HuH-7 (cell line): ENCODE measurements at places on chromosomes 4 and X.

DNA sequence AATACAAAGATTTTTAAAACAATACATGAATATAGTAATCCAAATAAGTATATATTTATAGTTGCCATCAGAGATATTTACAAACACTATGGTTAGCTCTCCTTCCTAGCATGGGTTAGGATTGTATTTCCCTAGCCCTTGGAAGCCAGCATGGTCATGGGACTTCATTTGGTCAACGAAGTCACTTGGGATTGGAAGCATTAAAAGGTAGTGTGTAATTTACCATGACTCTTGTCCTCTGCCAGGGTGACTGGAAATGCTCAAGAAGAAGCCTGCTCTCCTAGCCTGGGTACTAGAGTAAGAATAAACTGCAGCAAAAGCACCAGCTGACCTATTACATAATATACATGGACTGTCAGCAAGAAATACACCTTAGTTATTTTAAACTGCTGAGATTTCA lies 102.9 kb downstream of the COL25A1 start:
- DNase-seq = no peak

GRCh38 chr4:15719506-15719905 lies 16.6 kb downstream of the BST1 start:
- DNase-seq = no peak

GRCh38 chr4:133424605-133425004 lies 275.5 kb downstream of the PCDH10 start:
- no peak for DNase-seq

DNA sequence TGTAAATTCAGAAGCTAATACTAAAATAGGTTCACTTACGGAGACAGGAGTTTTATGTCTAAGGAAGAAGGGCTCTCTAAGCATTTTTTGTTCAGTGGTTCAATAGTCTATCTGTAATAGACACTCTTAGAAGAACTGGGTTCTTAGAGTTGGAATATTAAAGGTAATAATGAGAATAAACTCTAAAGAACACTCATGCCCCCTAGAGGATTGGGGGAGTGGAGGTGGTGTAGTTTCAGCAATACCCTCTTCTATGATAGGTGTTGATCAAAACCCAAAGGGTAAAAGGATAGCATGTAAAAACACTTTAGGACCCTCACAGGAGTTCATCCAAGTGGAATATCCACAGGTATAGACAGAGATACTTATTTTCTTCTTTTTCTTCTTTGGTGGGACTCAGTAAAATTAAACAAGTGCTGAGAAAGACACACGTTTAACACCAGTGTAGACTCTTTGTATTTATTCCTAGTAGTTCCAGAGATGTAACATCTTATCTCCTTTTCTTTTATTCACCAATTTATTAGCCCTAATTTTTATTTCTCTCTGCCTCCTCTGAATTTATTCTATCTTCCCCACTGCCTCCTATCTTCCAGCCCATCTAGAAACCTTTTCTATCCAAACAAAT lies 25.7 kb upstream of the MND1 start:
- DNase-seq = peak; percentile 46

DNA sequence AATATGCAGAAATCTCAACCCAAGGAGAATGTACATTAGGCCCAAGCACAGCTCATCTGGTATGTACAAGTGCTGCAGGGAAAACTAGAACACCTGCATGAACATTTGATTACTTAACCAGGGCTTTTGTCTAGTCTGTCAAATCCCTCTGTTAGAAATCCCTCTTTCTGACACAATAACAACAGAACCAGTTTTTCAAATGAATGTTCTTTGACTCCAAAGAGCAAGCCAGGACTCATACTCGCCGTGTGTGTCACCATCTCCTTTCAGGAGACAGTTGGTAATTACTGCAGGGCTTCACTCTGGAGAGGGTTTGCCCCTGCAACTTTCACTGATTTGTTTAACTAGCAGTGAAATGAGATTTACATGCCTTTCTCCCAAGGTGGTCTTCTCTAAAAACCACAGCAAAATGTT lies 143.0 kb upstream of the FAM241A start:
- DNase-seq = no peak

- DNase-seq = no peak
Observed at GRCh38 chr4:129322920-129323319, 227.0 kb downstream of the C4orf33 start.

GRCh38 chr4:145775406-145775805 lies 95.5 kb downstream of the C4orf51 start:
- DNase-seq = no peak

DNA sequence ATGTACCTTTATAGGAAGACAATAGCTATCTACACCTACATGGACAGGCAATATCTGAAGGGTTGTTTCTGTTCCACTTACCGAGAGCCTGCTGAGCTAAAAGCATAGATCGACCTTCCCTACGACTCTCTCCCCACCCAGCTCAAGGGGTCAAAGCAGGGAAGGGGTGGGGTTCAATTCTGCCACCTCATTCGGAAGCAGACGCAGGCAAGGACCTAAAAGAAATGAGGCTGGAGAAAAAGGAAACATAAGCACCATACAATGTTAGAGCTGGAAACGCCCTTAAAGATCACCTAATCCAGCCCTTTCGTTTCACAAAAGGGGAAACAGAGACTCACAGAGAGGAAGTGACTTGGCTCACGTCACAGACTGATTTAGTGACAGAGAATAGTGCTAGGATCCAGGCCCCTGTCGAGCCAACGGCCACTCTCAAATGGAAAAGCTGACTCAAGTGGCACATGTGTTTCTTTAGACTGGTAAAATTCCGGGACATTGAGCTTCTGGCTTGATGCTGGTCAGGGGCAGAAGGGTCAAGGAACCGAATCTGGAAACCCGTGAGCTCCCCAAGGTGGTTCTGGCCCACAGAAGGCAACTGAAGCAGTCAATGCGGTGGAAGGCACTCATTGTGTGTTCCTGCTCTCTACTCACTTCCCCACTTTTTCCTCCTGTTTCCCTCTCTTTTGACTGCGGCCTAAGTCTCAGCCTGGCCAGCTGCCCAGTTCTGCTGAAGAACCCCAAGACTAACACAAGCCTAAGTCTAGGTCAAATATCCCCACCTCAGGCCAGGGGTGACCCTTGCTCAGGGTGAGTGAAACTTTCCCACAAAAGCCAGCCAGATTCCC lies 7.5 kb downstream of the SEPTIN6 start:
- DNase-seq = no peak

- no peak for DNase-seq
Observed at GRCh38 chr4:176013476-176014247, 52.0 kb upstream of the WDR17 start.

GRCh38 chrX:140297273-140297672 lies 207.6 kb downstream of the SOX3 start:
- no peak for DNase-seq

GRCh38 chr4:10383417-10383816 lies 73.8 kb downstream of the ZNF518B start:
- DNase-seq = no peak

DNA sequence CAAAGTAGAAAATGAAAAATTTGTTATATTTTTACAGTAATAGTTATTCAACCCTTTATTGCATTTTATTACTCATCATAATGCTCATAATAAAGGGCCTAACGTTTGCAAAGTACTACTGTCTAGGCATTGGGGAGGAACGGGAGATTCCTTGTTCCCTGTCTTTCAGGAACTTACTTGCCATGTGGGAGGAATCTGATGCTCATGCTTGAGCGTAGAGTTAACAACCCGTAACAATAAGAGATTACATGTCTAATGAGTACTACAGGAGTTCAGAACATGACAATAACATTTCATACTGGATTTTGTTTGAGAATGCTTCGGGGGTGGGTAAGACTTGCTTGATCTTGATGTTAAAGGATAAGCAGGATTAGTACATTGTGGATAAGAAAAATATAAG lies 2.9 kb downstream of the CCSER1 start:
- no peak for DNase-seq

DNA sequence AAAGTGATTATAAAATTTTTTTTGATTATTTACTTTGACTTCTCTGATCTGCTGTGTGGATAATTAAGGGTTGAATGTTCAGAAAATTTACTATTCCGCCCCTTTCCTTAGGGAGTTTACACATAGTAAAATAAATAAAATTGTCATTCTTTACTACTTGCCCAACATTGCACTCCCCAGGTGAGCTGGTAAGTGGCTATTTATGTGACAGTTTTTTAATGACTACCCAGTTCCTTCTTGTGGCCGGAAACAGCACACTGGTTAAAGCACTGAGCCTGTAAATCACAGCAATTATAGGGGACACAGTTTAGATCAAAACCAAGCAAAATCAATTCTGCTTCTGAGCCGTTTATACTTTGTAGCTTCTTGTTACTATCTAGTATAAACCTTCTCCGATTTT lies 158.1 kb downstream of the FHIP1A start:
- DNase-seq = no peak

- no peak for DNase-seq
Observed at GRCh38 chr4:119666653-119667091, 38.1 kb upstream of the PDE5A start.

- DNase-seq = no peak
Observed at GRCh38 chrX:69320116-69320515, 154.9 kb upstream of the PJA1 start.

GRCh38 chrX:150664290-150664689 lies 28.9 kb upstream of the MTMR1 start:
- DNase-seq = no peak

GRCh38 chr4:85747882-85748491 lies 273.0 kb downstream of the ARHGAP24 start:
- peak; percentile 11 for DNase-seq

- DNase-seq = no peak
Observed at GRCh38 chrX:78747489-78747888, at the start of gene LPAR4. Gene LPAR4 (plus strand): TSS chrX:78747720. CDS start chrX:78754870, 7,150 bp downstream.

- DNase-seq = no peak
Observed at GRCh38 chr4:101000496-101000895, 346.8 kb downstream of the PPP3CA start.

DNA sequence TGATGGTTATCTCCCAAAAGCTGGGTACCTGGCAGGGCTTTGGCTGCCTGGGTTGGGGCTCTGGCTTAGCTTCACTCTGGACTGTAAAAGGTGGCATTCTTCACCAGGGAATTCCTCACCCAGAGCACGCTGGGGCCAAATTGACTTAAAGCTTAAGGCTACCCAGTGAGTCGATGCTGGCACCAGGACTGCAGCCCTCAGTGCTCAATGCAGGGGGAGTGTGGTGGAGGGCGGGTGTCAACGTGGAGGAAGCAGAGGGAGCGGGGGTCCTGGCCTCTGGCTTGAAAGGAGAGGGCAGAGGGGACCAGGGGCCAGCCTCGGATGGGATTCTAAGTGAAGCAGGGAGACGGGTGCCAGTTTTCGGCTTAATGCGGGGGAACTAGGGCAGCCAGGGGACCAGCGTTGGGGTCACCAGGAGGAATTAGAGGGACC lies 446 bp upstream of the FAM50A start:
- DNase-seq = no peak

DNA sequence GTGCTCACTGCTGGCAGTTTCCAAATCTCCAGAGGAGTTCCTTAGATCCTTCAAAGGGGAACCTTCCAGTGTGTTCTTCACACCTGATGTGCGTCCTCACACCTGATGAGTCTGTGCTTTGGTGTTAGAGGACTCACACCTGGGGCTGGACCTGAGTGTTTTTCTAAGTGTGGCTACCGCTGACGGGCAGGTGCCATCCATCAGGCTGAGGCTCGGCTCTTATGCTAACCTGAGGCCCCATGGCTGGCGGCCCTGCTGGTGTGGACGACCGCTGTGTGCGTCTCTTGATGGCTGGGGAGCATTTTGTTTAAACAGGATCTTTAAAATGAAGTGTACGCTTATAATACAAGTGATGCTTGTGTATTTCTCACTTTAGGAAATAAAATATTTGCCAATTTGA lies 28.4 kb downstream of the PCGF3 start:
- no peak for DNase-seq

DNA sequence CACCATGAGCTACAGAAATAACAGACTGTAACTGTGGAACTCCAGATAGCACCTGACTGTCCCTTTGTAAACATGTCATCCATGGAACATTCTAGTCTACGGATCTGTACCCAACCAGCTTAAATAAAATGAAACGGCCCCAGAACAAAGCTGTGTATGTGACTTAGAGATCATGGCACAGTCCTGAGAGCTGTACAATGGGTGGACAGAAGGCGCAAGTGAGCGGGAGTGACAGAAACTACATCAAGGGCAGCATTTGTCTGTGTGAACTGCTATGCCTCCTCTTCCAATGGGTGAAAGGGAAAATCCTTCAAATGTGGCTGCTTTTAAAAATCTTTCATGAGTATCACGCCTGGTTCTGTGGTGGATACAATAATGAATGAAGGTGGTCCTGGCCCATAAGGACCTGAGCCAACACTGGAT lies 72.5 kb downstream of the FAT1 start:
- DNase-seq = no peak

DNA sequence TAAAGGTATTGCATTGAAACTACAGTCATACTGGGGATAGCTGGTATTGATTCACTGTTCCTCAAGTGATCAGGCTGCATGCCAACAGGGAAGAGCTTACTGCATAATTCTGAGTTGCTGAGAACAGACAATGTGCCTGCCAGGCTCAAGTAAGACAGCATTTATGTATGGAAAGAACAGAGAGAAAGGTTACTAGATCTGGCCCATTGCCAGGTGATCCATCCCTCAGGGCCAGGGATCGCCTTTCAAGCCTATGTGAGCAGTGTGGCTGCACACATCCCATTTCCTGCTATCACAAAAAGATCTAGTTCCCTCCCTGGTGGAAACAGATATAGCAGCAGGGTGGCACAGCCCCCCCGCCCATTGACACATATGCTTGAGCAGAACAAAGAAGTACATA lies 254.0 kb downstream of the TMA16 start:
- DNase-seq = no peak

DNA sequence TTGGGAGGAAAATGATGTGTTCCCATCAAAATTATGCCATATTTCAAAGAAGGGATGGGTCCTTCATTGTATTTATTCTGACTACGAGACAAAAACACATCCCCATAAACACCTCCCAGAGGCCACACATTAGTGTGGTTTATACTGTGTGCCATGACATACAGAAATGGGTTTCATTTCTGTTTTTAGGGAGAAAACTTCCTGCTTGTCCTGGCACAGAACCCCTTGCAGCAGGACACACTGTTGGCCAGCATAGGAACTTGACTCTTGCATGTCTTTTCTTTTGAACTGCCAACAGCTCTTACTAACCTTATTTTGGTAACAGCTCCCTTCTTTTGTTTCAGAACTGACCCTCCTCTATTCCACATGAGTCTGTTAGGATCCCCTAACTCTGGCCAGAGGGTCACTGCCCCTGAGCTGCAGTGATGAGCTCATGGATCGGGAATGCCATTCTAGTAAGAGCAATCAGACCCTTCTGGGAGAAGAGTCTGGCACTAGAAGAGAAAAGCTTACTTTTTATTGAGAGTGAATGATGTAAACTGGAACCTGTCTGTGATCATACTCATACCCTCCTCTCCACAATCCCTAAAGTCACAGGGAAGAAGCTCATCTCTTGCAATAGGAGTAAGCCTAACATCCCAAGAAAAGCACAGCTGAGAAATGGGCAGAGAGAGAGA lies 86.4 kb downstream of the SMIM20 start:
- DNase-seq = no peak
